ENCODE measurements at places on chromosomes 7 and 10.

GRCh38 chr7:155764438-155764793, 47.8 kb downstream of the SHH start:
- no peaks in the 10 kb centered on the region for H3K36me3 ChIP-seq
- H3K27me3 ChIP-seq: no peaks in the 10 kb centered on the region
- no peak overlapping the region for H3K4me3 ChIP-seq
- H3K4me1 ChIP-seq: peaks cover 13% of the 10 kb centered on the region
- no peak for DNase-seq

DNA sequence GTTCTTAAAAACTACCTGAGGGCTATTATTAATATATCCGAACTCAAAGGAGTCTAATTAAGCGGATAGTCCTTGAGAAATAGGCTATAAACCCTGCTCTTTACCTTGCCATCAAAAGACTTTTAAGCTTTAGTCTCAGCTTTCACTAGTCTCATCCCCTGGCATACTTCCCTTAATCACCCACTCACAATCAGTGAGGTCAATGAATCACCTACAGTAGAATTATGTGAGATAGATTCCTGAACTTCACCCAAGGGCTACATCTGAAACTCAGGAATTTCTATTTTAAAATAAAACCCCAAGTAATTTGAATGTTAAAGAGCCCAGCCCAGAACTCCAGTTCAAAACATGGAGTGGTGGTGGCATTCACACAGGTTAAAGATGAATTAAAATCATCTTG, 108.7 kb downstream of the ETV1 start:
- H3K4me3 ChIP-seq: no peak overlapping the region
- H3K36me3 ChIP-seq: no peaks in the 10 kb centered on the region
- H3K27me3 ChIP-seq: no peaks in the 10 kb centered on the region
- DNase-seq: no peak
- H3K27ac ChIP-seq: no peak overlapping the region
- H3K4me1 ChIP-seq: no peaks in the 10 kb centered on the region

GRCh38 chr7:88395715-88396114, 89.0 kb upstream of the STEAP4 start:
- no peaks in the 10 kb centered on the region for H3K27me3 ChIP-seq
- no peaks in the 10 kb centered on the region for H3K4me1 ChIP-seq
- H3K36me3 ChIP-seq: no peaks in the 10 kb centered on the region
- DNase-seq: no peak
- no peak overlapping the region for H3K4me3 ChIP-seq

DNA sequence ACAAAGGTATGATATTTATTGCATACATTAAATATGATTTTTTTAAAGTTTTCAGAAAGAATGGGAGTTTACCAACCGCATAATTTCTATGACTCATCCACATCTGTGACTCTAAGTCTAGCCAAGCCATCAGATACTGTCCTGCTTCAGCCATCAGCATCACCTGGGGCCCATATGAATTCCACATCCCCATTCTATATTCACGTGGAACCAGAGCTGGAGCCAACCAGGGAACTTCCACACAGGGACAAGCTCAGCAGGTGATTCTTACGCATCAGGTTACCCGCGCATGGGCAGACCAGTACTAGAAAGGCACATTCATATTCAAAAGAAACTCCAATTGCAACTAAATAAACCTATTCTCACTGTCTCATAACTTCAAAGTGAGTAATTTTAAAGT, 817.7 kb upstream of the IGFBP3 start:
- H3K4me3 ChIP-seq: no peak overlapping the region
- DNase-seq: no peak
- H3K27ac ChIP-seq: no peak overlapping the region
- no peaks in the 10 kb centered on the region for H3K27me3 ChIP-seq

GRCh38 chr7:154857240-154857639, 145.7 kb downstream of the PAXIP1 start:
- no peak overlapping the region for H3K4me3 ChIP-seq
- H3K27ac ChIP-seq: no peak overlapping the region
- H3K4me1 ChIP-seq: no peaks in the 10 kb centered on the region
- no peaks in the 10 kb centered on the region for H3K27me3 ChIP-seq
- H3K36me3 ChIP-seq: no peaks in the 10 kb centered on the region
- no peak for DNase-seq
